Left renal cortex interstitium (tissue), 4 donors: ENCODE measurements at places on chromosomes 6 and 20. TPM values are rescaled to one million over a fixed set of nuclear protein-coding genes. Genes with fewer than 3 reads are reported as not detected.

DNA sequence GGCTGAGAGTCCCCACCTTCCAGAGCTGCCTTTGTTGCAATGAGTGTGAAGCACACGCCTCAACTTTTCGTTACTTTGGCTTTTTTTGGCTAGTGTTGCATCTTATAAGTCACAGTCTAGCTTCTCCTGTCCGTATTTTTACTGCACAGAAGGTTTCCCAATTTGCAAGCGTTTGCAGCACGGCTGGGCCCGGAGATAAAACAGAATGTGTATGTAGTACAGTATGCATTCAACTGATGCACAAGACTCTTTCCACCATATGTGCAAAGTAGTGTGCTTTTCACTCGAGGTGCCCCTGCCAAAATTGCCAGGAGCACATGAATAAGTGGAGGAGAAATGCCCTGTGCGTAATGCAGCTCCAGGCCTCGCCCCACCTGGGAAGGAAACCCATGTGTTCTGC lies 79.6 kb downstream of the SOBP start:
- DNase-seq: no peak

DNA sequence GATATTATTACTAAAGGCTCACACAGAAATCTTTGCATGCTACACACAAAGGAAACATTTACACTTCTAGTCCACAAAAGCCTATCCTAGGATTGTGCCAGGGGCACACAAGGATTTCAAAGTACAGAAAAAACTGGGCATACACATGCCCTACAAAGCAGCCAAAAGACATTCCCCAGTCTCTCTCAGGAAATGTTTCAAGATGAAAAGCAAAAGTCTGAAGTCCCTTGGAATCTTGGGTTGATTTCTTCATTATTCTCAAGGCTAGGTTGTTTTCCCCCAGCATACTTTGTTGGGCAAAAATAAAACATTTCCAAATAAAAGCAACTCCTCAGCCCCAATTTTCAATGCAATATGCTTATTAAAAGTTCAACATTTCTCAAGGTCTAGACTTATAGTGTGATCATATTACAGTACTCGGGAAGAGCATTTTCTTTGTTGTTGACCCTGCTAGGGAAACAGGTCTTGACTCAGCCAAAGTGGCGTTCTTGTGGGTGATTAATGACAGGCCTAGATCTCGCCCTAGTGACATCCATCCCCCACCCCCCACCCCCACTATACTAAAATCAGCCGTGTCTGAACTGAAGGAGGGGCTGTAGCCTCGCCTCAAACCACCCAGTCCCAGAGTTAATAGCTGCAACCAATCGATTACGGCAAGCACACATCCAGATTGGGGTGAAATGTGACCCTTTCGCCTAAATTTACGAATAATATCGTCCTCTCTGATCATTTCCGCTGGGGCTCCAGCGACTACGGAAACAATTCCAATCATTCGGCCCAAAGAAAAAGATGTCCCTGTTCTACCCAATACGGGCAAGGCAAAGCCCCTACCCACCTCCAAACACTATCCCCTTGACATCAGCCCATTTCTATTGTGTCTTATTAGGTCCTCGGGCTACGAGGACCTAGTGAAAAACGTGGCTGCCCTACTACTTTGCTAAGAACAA lies 1.4 kb downstream of the AKIRIN2 start:
- no peak for DNase-seq

DNA sequence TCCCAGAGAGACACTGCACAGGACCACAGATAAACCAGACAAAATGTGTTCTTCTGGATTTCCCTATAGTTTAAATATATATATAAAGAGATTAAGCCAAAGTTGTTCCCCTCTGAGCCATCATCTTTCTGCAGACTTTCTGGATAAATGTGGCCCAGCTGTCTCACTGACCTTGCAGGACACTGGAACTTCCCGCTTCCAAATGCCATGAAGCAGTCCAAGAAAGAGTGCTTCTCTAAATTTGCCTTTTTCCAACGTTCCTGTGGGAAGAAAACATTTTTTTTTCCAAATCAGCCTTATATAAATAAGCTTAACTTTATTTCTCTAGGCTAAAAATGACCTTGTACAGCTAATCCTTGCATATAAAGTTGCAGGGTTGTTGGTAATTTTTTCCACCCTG lies 65.7 kb downstream of the CYP39A1 start:
- DNase-seq: no peak

- DNase-seq: no peak
Observed at GRCh38 chr20:24934101-24934661, 14.9 kb upstream of the CST7 start.

GRCh38 chr6:143213859-143214376 lies 153.2 kb downstream of the AIG1 start:
- DNase-seq: no peak

DNA sequence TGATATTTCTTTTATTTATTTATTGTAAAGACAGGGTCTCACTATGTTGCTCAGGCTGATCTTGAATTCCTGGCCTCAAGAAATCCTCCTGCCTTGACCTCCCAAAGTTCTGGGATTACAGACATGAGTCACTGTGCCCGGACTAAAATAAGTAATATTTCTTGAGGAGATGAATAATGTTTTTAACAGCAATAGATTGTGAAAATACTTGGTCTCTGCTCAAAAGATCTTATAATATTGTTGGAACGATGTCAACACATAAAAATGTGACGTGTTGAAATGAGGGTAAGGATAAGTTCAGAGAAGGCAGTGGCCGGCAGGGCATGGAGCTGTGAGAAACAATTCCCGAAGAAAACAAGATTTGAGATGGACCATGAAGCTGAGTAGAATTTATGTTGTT lies 178.7 kb downstream of the GJA1 start:
- no peak for DNase-seq

Gene UBE2C
- polyA plus RNA-seq: 56.3 TPM

DNA sequence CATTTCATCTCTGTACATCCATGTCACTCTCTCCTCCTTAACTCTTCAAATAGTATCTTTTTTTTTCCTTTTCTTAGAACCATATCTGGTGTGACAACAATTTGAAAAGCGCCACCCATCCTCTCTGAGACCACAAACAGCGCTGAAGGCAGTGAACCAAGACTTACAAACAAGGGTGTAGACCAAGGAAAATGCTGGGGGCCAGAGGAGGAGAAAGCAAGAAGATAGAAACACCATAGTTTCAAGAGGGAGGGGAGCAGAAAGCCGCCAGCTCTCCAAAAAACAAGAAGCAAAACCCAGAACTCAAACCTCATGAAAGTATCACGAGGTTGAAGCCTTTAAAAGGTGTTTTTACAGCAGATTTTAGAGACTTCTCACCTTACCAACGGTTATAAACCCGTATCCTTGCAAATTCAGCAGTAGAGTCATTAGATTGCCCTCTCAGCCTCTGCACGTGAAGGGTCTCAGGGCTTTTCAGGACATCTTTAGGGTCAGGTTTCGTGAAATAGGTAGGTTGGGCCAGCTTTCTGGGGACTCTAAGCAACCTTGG lies 13.3 kb upstream of the RIPOR2 start:
- no peak for DNase-seq

GRCh38 chr6:26258212-26258977 lies 106.6 kb upstream of the BTN3A2 start:
- no peak for DNase-seq

Gene GABRR1
- polyA plus RNA-seq: 2.1 TPM

Gene IRF4
- polyA plus RNA-seq: 0.19 TPM

Gene KIF25
- 0.34 TPM for polyA plus RNA-seq

GRCh38 chr6:67467341-67467740 lies 1167.7 kb upstream of the ADGRB3 start:
- DNase-seq: no peak

Gene KIAA0408
- 3.3 TPM for polyA plus RNA-seq

Gene CLIC5
- 198 TPM for polyA plus RNA-seq

DNA sequence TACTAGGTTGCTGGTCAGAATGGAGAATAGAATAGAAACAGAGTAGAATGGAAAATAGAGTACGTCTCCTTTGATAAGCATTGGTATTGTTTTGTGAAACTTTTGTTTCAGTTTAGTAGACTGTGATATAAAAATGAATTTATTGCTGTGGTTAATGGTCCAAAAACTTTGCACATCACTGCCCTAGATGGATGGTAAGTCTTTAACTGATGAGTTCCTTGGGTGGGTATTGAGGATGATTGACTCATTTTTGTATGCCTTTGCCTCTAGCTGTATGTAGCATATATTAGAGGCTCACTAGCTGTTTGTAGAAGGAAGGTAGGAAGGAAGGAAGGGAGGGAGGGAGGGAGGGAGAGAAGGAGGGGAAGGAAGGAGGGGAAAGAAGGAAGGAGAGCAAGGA lies 48.3 kb downstream of the ZDHHC14 start:
- DNase-seq: no peak

DNA sequence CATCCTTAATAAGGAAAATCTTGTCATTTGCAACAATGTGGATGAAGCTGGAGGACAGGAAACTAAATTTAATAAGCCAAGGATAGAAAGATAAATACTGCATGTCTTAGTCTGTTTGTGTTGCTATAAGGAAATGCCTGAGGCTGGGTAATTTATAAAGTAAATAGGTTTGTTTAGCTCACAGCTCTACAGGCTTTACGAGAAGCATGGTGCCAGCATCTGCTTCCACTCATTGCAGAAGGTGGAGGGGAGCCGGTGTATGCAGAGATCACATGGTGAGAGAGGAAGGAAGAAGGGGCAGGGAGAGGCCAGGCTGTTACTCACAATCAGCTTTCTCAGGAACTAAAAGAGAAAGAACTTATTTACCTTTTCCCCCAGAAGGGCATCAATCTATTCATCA lies 118.9 kb upstream of the SMLR1 start:
- no peak for DNase-seq

- no peak for DNase-seq
Observed at GRCh38 chr20:13325033-13325432, 104.0 kb downstream of the ISM1 start.

Gene METTL24
- 13.6 TPM for polyA plus RNA-seq

DNA sequence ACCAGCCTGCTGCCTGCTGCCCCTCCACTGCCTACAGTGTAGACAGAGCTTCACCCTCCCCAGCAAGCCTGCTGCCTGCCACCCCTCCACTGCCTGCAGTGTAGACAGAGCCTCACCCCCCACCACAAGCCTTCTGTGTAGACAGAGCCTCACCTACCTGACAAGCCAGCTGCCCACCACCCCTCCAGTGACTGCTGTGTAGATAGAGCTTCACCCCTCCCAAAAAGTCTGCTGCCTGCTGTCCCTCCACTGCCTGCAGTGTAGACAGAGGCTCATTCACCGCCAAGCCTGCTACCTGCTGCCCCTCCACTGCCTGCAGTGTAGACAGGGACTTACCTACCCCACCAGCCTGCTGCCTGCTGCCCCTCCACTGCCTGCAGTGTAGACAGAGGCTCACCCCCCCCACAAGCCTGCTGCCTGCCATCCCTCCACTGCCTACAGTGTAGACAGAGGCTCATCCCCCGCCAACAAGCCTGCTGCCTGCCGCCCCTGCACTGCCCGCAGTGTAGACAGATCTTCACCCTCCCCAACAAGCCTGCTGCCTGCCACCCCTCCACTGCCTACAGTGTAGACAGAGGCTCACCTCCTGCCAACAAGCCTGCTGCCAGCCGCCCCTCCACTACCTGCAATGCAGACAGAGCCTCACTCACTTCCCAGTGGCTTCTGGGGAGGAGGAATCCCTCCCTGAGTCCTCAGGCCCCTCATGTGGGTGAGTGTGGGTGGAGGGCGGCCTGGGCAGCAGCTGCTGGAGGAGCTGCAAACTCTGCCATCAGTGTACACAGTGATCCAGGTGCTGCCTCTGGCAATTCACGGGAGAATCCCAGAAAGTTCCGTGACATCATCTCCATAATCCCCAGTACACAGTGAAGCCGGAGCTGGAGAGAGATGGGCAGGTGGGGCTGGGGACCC lies 140.9 kb downstream of the DLL1 start:
- no peak for DNase-seq

DNA sequence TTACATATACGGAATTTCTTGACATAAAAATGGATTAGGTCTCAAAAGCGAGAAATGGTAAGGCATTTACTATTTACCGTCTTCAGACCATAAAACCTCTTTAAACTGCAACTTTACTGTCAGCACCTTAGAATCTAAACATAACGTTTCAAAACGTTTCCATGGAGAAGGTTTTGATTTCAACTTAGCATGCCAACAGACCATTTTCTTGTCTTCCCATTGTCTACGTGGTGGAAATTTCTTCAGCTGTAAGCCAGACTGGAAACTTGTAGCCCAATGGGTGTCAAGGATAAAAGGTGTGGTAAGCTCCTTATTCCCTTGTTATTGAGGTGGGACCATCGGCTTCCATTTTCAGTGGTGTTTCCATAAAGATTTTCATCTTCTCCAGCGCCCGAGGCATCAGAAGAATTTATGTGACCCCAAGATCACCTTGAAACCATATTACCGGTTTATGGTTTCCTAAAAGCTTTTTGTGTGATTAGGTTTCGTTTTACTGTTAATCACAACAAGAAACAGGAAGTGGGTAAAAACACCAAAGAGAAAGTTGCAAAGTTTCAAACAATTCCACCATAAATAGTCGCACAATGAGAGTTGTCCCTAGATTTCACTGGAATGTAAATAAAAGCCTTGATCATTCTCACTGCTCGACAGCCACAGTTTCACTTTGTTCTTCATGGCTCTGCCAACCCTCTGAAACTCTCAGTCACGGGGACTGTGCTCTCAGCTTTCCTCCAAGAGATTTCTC lies 63.0 kb upstream of the CD2AP start:
- peak; percentile 62 for DNase-seq

GRCh38 chr6:118334634-118335033 lies 213.5 kb upstream of the PLN start:
- DNase-seq: no peak

Gene SYNDIG1
- 9.8 TPM for polyA plus RNA-seq

- DNase-seq: no peak
Observed at GRCh38 chr20:63062188-63063140, 55.7 kb upstream of the BHLHE23 start.

- no peak for DNase-seq
Observed at GRCh38 chr6:101663100-101663499, 269.6 kb downstream of the GRIK2 start.

GRCh38 chr20:58515233-58516212 lies at the start of gene APCDD1L:
Gene APCDD1L (minus strand): TSS chr20:58515399. CDS start chr20:58514707, 692 bp downstream.
- no peak for DNase-seq

Gene SYCP2L
- 2.2 TPM for polyA plus RNA-seq

Gene EPHA7
- polyA plus RNA-seq: 36.3 TPM

DNA sequence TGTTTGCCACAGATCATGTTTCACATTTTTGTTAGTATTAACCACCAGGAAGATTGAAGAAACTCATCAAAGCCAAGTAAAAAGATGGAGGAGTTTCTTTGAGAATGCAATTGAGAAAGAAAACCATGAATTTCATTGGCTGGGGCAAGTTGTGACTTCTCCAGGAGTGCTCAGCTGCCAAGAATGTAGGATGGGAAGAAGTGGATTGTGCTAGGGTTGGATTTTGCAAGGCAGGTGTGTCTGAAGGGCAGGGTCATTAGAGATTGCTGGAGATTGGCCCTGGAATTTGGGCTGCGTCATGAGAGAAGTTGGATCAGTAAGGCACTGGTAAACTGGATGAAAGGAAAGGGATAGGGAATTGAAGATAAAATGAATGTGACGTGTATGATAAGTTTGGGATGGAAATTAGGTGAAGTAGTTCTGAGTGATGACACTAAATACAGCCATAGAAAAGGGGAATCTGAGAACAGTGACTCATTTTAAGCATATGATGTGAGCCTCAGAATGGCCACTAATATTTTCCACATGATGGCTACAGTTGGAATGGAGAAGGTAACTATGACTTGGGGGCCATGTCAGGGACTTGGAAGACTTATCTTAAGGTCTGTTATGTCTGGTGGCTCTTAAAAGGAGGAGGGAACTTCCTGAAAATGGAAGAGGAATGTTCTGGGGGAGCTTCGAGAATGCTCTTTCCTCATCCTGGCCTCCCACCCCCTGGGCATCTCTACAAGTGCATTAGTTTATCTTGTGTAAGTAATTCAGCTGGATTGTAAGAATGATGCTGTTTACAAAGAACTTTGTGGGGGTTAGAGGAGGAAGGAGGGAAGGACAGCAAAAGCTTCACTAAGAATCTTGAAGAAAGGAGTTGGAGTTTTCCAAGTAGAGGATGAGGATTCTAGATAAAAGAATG lies 27.8 kb upstream of the ERVFRD-1 start:
- no peak for DNase-seq
